Stimulated activated CD4-positive, alpha-beta T cell treated with anti-CD3 and anti-CD28 coated beads, TNF-alpha, amount 100 ng/mL, for 1 hour (primary cell): ENCODE measurements at places on chromosomes 11 and 22.
A peak's percentile ranks its signal among the peaks of the same experiment; 100 is the strongest.

GRCh38 chr11:67571443-67571842 is 12.2 kb upstream of the GSTP1 start:
- no peak for DNase-seq

- no peak for DNase-seq
These were observed 16.8 kb upstream of the RGL4 start for GRCh38 chr22:23673826-23674690.

DNA sequence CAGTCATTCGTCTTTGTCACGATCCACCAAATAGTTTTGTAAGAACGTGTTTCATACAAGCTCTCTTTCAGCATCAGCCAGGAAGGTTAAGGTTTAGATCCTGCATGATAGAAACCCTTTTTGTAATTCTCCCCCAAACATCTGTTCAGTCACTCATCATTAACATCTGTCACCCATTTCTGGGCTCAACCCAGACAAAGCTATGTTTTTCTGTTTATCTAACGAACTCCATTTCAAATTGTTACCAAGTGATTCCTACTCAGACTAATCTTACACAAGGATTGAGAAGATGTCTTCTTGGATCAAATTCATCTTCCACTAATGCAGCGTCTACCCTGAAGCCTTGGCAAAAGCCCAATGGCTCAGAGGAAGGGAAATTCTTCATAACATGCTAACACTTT is 58.8 kb downstream of the FZD4 start:
- no peak for DNase-seq

- DNase-seq: no peak
These were observed 30.0 kb downstream of the LINC01488 start for GRCh38 chr11:69511358-69512055.

GRCh38 chr11:72114570-72114969 is 2.1 kb upstream of the ANAPC15 start:
- no peak for DNase-seq

DNA sequence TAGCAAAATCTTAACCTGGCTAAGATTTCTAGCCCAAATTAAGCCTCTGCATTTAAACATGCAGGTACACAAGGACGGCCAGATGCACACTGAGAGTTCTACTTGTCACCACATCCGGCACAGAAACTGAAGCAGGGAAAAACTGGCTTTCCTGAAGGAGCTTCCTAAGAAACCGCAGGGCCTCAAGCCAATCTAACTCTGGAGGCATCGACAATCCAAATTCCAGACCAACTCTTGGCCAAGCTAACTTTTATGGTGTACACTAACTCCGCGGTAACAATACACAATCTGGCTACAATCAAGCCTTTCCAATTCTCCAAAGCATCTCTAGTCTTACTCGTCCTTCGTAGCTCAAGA is 1.2 kb downstream of the MSANTD2 start:
- no peak for DNase-seq

DNA sequence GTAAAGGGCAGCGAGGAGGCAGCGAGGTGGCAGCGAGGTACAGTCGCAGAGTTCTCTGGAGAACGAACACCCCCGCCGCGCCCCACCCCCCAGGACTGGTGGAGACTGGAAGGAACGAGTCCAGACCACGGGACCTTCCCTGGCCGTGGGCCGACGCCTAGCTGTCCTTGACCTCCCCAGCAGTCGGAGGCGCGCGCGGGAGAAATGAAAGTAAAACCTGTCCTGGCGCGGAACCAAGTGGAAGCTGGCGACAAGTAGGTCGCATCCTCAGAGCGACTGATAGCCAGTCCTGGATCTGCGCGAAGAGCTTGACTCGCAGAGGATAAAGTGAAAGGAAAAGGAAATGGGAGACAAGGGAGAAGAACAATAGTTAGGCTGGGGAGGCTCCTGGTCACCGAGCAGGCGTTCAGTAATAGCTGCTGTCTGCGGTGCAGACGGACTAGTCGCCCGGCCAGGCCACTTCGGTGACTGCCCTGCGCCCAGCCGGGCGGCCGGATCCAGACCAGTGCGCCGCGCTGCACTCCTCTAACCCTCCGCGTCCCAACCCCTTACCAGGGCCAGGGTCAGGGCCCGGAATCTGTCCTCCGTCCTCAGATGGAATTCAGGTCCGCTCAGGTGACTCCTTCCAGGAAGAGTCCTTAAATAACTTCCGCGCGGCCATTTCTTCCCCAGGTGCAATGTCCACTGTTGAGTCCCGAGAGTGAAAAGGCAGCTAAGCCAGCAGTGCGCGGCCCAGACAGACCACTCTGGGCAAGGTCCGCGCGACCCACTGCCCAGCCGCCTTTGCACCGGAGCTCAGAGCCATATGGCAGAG is 1.9 kb upstream of the ADM start:
- DNase-seq: peak; percentile 43

GRCh38 chr22:37419969-37420685 is 7.2 kb downstream of the ELFN2 start:
- no peak for DNase-seq

DNA sequence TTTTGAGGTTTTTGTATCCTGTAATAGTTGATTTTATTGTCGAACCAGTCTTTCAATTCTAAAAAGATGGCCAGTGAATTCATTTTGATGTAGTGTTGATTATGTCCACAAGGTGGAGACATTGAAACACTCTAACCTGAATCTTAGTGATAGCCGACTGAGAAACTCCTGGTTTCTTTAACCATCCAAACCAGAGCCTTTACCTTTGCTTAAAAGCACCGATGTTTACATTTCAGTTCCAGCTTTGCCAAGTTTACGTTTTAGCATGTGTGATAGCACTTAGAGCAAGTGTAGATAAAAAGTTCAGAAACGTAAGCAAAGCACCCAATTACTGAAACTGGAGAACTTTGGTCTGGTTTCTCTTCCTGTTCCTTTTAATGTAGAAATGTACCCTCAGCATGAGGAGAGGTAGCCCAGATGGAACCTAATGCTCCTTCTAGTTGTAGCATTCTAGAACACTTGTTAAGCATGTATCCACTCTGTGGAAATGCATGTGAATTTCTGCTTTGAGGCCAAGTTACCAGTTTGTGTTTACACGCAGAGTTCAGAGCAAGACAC is 208.6 kb downstream of the DBX1 start:
- no peak for DNase-seq

- DNase-seq: no peak
These were observed 23.0 kb downstream of the LRRC74B start for GRCh38 chr22:21068681-21069276.

DNA sequence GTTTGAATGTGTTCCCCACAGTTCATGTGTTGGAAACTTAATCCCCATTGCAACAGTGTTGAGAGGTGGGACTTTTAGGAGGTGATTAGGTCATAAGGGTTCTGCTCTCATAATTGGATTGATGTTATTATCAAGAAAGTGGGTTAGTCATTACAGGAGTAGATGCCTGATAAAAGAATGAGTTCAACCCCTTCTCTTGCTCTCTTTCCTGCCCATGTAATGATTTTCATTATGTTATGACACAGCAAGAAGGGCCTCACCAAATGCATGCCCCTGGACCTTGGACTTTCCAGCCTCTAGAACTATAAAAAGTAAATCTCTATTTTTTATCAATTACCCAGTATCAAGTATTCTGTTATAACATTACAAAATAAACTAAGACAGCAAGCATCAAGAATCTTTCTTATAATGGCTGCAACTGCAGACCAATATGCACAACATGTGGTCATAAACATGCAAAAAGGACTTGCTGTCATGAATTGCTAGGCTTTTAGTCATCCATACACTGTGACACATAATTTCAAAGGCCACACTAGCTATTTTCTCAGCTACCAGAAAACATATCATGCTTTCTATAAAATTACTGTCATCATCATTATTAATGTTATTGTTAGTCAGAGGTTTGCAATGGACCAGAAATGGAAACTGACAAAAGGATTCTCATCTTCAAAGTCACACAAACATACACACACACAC is 99.9 kb upstream of the GUCY1A2 start:
- no peak for DNase-seq

DNA sequence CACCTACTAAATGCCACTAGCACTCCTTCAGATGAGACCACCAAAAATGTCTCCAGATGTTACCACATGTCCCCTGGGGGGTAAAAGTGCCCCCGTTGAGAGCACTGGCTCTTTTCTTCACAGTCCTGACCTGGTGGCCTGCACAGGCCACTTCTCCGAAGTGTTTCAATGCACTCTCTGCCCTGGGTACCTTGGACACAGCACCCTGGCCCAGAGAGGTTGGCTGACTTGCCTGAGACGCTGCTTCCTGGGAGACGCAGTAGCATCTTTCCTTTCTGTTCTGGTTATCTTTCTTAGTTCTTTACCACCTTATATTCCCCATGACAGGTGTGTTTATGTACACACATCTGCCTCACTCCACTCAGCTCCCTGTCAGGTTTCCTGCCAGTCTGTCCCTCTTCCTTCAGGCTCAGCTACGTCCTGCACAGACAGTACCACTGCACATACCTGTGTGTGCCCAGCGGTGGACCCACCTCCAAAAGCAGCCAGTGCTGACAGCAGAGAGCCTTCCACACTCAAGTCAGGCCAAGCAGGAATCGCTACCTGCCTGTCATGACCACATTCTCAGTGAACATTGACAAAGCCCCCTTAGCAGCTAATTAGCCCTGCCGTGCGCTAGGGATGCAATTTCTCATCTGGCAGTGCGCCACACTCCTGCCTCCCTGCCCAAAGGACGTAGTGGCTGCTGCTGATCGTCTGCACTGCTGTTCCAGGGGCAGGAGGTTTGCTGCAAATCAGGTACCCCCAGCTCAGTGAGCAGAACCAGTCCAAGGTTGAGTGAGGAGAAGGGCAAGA is 39.0 kb downstream of the FAM83F start:
- DNase-seq: no peak

DNA sequence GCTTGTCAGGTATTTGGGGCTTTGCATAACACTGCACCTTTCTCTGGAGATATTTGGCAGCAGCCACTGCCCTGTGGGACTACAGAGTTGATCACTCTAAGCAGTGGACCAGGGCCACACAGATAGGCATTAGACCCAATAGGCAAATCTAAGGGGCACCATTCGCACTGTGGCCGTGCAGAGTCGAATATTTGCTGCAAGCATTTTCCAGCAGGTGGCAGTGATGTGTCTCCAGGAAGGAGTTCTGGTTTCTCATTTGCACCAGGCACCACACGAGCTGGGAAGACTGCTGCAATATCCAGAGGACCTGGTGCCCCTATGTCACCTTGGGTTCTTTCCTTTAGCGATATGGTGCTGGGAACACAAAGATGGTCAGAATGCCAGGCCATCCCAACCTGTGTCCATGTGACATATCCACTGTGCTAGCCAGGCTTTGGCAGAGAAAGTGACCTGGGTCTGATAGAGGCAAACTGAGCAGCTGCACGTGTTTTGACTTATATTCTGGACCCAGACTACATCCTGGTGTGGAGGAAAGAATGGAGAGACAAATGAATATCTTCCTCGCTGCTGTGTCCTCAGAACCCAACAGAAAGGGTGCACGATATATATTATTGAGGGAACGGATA is 318.7 kb downstream of the BUD13 start:
- DNase-seq: no peak

DNA sequence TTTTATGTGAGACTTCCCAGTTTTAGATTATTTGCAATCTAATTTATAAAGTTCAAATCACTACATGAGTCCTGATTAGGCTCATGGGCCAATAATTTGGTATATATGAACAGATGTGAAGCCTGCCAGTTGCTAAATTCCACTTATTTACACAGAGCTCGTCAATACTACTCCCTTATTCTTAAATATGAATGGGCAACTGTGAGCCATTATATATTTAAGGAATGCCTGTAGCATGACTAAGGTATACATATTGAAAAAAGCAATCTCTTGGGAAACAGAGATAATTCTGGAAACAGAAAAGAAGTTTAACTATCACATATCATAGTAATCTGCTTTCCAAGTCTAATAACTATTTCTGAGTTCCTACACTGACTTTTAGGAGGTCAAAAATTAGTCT is 27.0 kb downstream of the RBMXL2 start:
- DNase-seq: no peak

GRCh38 chr11:91100427-91100826 is 877.6 kb upstream of the CHORDC1 start:
- no peak for DNase-seq

DNA sequence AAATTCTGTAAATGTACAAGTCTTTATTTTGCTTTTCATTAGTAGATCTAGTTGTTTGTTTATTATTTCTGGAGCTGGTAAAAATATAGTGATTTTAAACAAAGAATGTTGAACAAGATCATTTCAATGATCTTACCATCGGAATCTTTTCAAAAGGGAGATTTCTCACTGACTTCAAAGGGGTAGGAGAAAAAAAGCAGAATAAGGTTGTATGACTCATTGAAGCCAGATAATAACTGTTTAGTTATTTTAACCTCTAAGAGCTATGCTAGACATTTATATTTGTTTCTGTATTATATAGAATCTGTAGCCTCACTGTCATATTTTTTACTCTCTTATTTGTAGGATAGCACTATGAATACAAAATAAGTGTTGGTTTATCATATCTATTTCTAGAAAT is 8.1 kb upstream of the PDE3B start:
- no peak for DNase-seq

DNA sequence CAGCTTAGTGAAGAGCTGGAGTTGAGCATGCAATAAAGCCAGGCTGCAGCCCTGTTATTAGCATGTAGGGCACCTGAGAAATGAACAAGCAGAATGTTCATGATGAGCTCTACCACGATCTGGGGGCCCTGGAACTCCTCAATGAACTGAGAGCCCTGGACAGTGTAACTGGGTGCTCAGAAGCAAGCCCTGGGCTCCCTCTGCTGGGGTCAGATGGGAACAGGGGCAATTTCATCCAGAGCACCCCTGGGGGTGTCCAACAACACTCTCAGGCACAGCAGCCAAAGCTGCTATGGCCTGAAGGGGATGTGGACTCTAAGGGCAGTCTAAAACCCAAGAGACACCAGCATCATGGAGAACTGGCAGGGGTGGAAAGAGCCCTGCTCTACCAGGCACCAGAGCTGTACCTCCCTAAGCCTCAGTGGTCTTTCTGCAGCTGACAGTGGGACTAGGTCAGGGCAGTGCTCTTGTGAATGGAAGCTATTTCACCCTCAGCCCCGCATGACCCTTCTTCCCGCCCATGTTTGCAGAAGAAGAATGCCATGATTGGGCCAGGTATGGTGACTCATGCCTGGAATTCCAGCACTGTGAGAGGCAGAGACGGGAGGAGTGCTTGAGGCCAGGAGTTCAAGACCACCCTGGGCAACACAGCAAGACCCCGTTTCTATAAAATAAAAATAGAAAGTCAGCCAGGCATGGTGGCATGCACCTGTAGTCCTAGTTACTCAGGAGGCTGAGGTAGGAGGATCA is 28.9 kb downstream of the THOC5 start:
- no peak for DNase-seq

DNA sequence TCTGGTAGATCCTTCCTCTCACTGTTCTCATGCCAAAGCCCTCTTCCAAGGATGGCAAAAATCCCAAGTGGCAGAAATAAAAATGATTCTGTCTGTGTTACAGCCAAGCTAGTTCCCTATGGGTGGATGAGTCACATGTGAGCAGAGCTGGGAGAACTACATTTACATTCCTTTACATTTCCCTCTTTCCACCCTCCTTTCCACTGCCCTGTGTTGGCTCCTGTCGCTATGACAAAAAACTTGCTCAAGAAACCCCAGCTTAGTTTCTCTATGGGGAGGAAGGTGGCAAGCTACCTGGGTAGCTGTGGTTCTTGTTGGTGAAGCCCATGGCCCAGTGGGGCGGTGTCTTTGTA is 10.2 kb upstream of the DDB2 start:
- no peak for DNase-seq

- no peak for DNase-seq
These were observed 9.1 kb downstream of the APOL4 start for GRCh38 chr22:36192542-36192941.
